ENCODE measurements at places on chromosomes 3 and 15. TPM values are rescaled to one million over a fixed set of nuclear protein-coding genes. Genes with fewer than 3 reads are reported as not detected.

DNAH12 gene
- total RNA-seq: 0.15 TPM

PTH1R gene
- 38.2 TPM for total RNA-seq

GNAT1 gene
- total RNA-seq: not detected

- DNase-seq: no peak
Observed at GRCh38 chr3:33373082-33373437, 67.1 kb downstream of the UBP1 start.
